ENCODE measurements at places on chromosomes 3 and 15.

DNA sequence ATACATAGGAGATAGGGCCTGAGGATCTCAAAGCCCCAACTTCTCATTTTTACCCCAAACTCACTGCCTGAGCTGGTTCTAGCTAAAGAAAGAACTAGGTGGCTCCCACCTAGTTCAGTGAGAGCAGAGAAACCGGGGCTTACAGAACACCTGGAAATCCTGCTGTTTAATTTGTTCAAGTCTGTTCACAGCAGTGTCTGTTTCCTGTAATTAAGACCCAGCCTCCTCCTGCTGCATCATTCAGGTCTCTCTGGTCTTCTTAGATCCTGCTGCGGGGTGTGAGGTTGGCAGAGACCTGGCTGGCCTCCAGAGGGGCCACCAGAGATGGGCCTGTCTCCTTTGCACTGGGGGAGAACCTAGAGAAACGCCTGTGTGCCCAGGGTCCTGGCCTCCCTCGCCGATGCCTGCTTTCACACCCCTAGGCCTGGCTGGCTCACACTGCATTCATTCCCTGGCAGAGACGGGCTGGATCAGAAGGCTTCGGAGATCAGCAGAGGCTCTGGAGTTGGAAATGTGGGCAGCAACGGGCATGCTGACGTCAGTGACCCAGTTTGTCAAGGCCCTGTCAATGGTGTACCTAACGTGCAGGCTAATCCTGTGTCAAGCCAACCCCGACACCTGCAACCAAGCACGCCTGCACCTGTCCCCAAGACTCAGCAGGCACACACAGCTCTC, 4.9 kb upstream of the CHRNA3 start:
- DNase-seq, result no peak

- DNase-seq, result no peak
These were observed 13.9 kb upstream of the FAM174B start for GRCh38 chr15:92669432-92669831.

DNA sequence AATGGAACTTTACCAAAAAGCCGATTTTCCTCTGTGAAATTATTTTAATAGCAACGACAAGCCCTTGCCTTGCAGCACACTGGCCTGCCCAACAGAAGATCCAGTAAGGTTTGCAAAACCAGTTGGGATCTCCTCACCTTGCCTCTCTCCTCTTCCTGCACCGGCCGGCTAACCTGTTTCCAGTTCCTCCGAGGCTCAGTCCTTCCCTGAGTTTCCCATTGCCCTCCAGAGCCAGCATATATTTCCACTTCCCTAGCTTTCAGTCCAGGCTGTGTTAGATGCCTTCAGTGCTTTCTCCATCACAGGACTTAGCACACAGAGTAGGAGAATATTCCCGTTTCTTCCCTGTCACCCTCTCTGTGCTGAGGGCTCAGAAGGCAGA, 60.3 kb downstream of the NOX5 start:
- DNase-seq, result no peak

DNA sequence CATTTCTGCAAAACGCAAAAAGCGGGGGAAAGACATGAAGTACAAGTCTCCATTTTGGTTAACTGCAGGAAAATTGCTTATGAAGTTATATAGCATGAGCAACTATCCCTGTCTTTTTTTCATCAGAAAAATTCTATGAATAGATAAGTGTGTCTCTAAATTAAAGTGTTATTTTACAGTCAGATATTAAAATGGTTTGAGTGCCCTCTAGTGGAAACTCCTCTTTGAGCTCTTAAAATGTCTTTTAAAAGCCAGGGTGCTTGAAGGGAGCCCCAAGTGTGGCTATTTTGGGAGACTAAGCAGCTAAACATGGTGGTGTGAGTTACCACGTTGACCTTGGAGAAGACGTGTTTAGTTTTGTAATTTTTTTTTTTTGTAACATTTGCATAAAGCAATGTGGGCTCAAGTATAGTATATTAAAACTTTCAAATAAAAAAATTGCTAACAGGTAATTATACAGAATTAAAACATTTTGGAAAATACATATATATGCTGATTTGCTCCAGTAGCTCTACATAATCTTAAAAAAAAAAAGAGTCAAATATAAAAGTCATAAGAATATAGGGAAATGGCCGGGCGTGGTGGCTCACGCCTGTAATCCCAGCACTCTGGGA, 77.2 kb downstream of the PPP2R3A start:
- DNase-seq, result peak; percentile 9

DNA sequence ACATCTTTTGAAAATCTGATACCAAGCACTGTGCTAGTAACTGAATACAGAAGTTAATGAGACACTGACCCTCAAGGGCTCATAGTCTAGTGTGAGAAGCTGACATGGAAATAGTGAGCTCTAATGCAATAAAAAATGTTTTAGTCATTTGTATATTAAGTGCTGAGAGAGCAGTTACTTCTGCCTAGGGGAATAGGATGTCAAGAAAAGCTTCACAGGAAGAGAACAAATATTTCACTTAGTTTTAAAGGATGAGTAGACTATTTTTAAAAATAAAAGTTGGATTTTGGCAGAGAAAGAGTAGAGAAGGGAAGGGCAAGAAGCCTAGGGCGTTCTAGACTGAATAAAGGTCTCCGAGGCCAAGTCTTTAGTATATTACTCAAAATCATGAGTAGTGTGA, 158.4 kb downstream of the ATG7 start:
- no peak for DNase-seq

GRCh38 chr15:41861736-41862356, 23.2 kb downstream of the PLA2G4B start:
- no peak for DNase-seq

GRCh38 chr3:46926871-46927717, 49.5 kb downstream of the CCDC12 start:
- DNase-seq, result no peak

- DNase-seq, result no peak
These were observed 117.0 kb downstream of the WNT7A start for GRCh38 chr3:13762906-13763305.

GRCh38 chr3:135907422-135908165, 57.9 kb upstream of the PPP2R3A start:
- no peak for DNase-seq

- no peak for DNase-seq
These were observed 3.1 kb downstream of the ZNF710 start for GRCh38 chr15:90004252-90004651.

DNA sequence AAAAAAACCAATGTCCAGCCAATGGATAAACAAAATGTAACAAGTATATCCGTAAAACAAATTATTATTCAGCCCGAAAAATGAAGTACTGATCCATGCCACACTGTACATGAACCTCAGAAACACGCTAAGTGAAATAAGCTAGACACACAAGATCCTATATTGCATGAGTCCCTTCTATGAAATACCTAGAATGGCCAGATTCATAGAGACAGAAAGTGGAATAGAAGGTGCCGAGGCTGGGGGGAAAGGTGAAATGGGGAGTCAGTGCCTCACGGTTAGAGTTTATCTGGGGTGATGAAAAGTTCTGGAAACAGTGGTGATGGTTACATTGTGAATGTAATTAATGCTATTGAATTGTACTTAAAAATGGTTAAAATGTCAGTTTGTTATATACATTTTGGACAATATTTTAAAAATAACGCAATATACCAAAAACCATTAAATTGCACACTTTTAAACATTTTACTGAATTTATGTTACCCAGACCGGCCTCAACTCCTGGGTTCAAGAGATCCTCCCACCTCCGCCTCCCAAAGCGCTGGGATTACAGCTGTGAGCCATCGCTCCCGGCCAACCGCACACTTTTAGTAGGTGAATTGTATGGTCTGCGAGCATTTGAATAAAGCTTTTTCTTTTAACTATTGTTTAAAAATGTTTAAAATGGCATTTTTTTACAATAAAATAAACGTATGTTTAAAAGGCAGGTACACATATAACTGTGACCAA, 2.1 kb downstream of the RNF168 start:
- DNase-seq, result no peak

DNA sequence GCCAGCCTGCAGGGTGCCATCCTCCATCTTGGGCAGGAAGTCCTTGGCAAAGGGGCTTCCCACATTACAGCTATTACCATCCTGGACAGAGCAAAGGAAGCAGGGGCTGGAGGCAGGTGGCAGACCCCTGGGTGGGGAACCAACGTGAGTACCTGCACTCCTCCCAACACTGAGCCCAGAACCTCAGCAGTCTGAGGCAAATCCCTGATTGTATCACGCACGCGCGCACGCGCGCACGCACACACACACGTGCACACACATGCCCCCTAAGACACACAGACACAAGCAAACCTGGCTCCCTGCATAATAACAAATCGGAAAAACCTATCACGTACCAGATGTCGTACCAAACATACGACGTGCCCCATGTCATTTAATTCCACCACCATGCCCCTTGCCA, 11.8 kb downstream of the POLG start:
- DNase-seq, result no peak

GRCh38 chr3:53817809-53818208, 28.4 kb downstream of the CHDH start:
- DNase-seq, result no peak

DNA sequence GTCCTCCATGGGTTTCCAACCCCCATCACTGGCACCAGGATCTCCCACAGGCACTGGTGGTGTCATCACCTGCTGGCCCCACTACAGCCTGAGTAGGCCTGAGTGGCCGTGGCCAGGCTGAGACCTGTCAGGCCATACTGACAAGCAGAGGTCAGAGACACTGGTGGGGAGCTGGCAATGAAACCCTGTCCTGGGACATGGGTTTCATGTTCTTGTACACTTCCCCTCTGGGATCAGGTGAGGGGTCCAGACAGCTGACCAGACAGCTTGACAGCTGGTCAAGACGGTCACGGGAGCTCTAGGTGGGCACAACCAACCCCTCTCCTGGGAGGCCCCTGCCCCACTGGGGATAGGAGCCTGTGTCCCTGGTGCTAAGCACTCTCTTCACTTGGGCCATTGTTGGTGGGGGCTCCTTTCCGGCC, 13.1 kb downstream of the ZBTB47 start:
- no peak for DNase-seq

DNA sequence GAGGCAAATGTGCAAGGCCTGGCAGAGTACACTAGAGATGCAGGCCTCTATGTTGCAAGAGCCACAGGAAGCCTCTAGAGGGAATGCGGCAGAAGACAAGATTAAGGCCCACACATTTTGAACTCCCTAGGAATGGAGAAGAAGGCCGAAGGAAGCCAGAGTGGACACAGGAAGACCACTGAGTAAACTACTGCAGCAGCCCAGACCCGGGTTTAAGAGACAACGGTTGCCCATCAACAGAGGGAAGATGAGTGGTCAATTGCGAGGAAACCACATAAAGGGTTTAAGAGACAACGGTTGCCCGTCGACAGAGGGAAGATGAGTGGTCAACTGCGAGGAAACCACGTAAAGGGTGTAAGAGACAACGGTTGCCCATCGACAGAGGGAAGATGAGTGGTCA, 14.6 kb downstream of the CHSY1 start:
- no peak for DNase-seq

GRCh38 chr3:66372681-66373350, 128.0 kb downstream of the LRIG1 start:
- no peak for DNase-seq

- DNase-seq, result no peak
These were observed 355.9 kb downstream of the RSL24D1 start for GRCh38 chr15:54840621-54841398.

GRCh38 chr3:4985330-4986174, 6.3 kb downstream of the BHLHE40 start:
- DNase-seq, result no peak

Measured in non-pigmented ciliary epithelial cell (primary cell).